Uterus (tissue), 4 donors: ENCODE measurements at places on chromosomes 2 and 18.

DNA sequence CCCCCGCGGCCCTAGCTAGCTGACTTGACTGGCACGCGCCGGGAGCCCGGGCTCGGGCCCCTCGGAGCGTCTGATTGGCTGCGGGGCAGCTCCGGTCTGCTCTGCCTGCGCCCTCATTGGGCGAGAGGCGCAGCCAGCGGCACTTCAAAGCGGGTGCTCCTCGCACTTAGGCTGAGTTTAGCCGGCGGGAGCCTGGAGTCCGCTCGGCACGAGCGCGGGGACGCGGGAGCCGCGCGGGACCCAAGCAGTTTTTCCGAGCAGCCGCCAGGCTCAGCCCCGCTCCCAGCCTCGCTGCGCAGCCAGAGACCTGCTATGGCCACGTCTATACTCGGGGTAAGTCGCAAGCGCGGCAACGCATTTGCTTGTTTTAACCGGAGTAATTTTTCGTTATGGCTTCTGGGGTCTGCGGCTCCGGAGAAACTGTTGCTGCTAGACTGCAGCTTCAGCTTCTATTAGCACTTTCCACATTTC is at the start of gene SP9:
Gene SP9 (plus strand): TSS at position 174 of the 471 bp plus-strand sequence. CDS start 139 bp downstream, at position 313.
- H3K4me1 ChIP-seq: peaks cover 18% of the 10 kb centered on the region
- H3K27me3 ChIP-seq: peaks cover 79% of the 10 kb centered on the region
- H3K27ac ChIP-seq: no peak within 1 kb of the TSS
- no peak for DNase-seq
- H3K4me3 ChIP-seq: no peak within 1 kb of the TSS

DNA sequence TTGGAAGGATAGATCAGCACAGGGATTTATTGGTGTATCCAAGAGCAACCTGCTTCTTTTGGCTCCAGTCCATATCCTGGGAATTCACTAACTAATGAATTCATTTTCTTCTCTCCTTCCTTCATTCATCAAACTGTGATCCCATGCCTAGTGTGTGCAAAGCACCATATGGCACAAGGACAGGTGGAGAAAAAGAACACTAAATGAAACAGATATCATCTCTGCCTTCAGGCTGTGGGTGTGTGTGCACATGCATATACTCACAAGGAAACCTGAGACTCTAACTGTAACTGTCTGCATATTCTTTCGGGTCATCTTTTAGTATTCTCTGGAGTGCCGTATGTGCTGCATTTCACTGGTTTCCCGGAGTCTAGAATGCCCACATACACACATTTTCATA is 20.2 kb downstream of the TNP1 start:
- no peak for DNase-seq
- H3K27ac ChIP-seq: no peak overlapping the region
- no peak overlapping the region for H3K4me3 ChIP-seq
- no peaks in the 10 kb centered on the region for H3K27me3 ChIP-seq
- H3K36me3 ChIP-seq: no peaks in the 10 kb centered on the region

- no peak for DNase-seq
- no peaks in the 10 kb centered on the region for H3K4me1 ChIP-seq
- H3K27me3 ChIP-seq: no peaks in the 10 kb centered on the region
- no peak overlapping the region for H3K27ac ChIP-seq
- H3K4me3 ChIP-seq: no peak overlapping the region
- no peaks in the 10 kb centered on the region for H3K36me3 ChIP-seq
These were observed 211.4 kb downstream of the LDLRAD4 start for GRCh38 chr18:13429884-13430510.

GRCh38 chr18:63480476-63480875 is 3.7 kb downstream of the SERPINB5 start:
- no peaks in the 10 kb centered on the region for H3K4me1 ChIP-seq
- no peak overlapping the region for H3K4me3 ChIP-seq
- no peaks in the 10 kb centered on the region for H3K36me3 ChIP-seq
- no peak overlapping the region for H3K27ac ChIP-seq
- DNase-seq: no peak

DNA sequence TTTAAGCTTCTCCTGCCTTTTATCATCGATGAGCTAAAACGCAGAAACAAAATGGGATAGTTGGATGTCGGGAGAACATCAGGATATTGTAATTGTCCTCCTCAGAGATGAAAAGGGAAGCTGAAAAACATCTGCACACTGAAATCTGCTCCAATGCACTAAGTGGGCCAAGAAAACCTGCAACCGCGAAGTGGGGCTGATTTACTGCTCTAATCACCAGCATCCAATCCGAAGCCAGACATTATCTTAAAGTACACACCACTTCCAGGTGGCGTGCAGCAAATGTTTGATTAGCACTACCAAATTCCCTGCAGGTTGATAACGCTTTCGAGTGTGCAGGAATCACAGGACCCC is 230.3 kb upstream of the SLC14A2 start:
- no peak for DNase-seq
- no peaks in the 10 kb centered on the region for H3K27me3 ChIP-seq
- H3K4me3 ChIP-seq: no peak overlapping the region
- H3K4me1 ChIP-seq: peaks cover 6% of the 10 kb centered on the region
- no peaks in the 10 kb centered on the region for H3K36me3 ChIP-seq
- H3K27ac ChIP-seq: peak overlapping the region; percentile 47

- DNase-seq: no peak
- no peaks in the 10 kb centered on the region for H3K4me1 ChIP-seq
- H3K27ac ChIP-seq: no peak overlapping the region
- no peaks in the 10 kb centered on the region for H3K36me3 ChIP-seq
- no peak overlapping the region for H3K4me3 ChIP-seq
These were observed 115.6 kb upstream of the GPC1 start for GRCh38 chr2:240319855-240320203.

DNA sequence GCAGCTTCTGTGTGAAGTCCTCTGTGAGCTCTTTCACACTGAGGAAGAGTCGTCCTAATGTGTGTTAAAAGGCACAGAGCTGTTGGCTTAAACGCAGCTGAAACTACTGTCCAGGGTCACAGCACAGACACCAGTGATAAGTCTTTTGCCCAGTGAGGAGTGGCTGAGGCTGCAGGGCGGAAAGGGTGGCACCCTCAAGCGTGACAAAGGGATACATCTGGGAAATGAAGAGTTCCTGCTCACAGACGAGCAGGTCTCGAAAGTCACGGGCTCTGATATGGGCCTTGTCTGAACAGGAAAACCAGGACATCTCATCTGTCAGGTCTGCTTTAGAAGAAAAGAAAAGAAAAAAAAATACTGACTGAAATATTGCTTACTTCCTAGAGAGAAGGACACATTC is 36.5 kb downstream of the TGIF1 start:
- no peaks in the 10 kb centered on the region for H3K36me3 ChIP-seq
- no peaks in the 10 kb centered on the region for H3K27me3 ChIP-seq

- H3K36me3 ChIP-seq: no peaks in the 10 kb centered on the region
- H3K4me1 ChIP-seq: no peaks in the 10 kb centered on the region
- no peak for DNase-seq
- no peak overlapping the region for H3K4me3 ChIP-seq
- H3K27ac ChIP-seq: no peak overlapping the region
These were observed 527.6 kb upstream of the MEX3C start for GRCh38 chr18:51724790-51725721.

- no peaks in the 10 kb centered on the region for H3K36me3 ChIP-seq
- no peaks in the 10 kb centered on the region for H3K4me1 ChIP-seq
- H3K27ac ChIP-seq: no peak overlapping the region
- no peak overlapping the region for H3K4me3 ChIP-seq
- H3K27me3 ChIP-seq: no peaks in the 10 kb centered on the region
These were observed 34.9 kb downstream of the SLC20A1 start for GRCh38 chr2:112680666-112681101.

DNA sequence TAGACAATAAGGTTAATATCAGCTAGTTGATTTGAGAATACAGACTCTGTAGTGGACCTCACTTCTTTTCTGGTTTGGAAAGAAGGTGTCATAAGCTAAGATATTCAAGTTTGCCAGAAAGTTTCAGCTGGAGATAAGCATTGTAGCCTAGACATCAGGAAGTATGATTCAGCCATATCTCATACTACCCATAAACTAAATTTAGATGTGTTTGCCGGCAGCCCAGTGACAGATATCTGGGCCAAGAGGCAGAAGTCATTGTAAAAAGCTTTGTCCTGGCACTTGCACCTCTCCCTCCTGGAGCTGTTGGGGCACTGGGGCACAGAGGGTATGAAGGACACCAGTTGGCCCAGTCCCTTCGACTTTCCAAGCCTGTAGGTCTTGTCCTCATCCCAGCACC is 128.0 kb downstream of the EPHA4 start:
- no peak for DNase-seq
- H3K36me3 ChIP-seq: no peaks in the 10 kb centered on the region
- H3K4me1 ChIP-seq: no peaks in the 10 kb centered on the region
- H3K27ac ChIP-seq: no peak overlapping the region
- H3K4me3 ChIP-seq: no peak overlapping the region

DNA sequence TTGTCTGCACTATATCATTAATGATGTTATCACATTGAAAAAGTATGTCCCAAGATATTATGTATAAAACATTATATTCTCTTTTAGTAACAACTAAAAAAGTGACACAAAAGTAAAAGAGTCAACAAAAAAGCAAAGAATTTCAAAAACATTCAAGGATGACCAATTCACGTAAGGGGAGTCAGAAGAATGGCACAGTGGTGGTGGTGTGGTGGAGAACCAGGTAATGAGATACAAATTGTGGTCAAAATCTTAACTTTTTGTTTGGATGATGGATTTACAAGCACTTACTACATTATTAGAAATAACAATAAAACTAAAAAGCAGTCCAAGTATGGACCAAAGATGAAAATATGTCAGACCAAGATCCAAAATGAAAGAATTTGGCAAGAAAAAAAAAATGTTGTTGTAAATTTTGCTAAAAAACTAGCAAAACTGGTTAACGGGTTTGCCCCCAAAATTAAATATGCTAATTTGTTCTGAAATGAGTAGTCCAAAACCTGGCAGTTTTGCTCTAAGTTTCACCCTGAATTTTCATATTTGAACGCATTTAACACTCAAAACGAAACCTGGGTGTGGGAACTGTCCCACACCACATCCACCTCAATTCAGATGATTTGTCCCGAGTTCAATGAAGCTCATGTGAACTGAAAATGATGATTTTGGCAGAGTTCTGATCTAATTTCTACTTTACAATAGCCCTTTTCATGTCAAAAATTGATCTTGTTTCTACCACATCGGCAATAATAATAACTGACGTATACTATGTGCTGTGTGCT is 135.8 kb downstream of the IKZF2 start:
- no peak overlapping the region for H3K27ac ChIP-seq
- H3K4me1 ChIP-seq: no peaks in the 10 kb centered on the region
- no peaks in the 10 kb centered on the region for H3K36me3 ChIP-seq
- H3K27me3 ChIP-seq: no peaks in the 10 kb centered on the region
